Stimulated activated CD4-positive, alpha-beta T cell treated with anti-CD3 and anti-CD28 coated beads, Interleukin-4, amount 100 ng/mL, for 24 hours (primary cell): ENCODE measurements at places on chromosomes 12 and 14.

DNA sequence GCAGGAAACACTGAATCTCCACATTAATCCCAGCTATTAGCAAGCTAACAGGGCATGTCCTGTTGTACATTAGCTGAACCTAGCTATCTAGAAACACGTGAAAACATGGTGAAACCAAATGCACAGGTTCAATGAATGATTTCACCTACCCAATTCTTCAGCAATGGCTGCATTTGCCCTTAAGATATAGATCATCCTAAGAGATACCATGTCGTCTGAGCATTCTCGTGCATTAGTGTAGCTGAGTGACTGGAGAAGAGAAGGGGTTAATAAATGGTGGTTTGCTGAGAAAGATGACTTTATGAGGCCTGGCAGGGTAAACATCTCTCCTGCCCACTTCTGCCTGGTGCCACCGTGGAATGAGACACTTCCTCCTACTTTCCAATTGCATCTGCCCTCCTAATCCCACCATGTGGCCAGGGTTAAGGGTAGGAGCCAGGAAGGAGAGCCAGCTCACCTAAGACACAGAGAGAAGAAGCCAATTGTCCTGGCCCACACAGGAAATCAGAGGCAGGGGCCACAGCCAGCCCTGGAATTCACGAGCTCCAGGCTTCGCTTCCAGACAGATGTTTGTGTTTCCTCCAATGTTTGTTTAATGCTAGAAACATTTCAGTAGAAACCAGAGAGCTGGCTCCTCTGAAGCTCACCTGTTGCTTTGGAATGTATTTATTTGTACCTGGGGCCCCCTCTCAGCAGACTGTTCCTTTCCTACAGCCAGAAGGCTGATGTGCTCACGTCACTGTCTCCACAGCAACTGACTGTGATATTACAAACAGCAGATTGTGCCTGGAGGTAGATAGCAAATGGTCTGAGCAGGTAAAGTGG lies 126.0 kb upstream of the PARP11 start:
- no peak for DNase-seq

- DNase-seq, result no peak
Observed at GRCh38 chr12:62779488-62779887, 155.5 kb downstream of the PPM1H start.

DNA sequence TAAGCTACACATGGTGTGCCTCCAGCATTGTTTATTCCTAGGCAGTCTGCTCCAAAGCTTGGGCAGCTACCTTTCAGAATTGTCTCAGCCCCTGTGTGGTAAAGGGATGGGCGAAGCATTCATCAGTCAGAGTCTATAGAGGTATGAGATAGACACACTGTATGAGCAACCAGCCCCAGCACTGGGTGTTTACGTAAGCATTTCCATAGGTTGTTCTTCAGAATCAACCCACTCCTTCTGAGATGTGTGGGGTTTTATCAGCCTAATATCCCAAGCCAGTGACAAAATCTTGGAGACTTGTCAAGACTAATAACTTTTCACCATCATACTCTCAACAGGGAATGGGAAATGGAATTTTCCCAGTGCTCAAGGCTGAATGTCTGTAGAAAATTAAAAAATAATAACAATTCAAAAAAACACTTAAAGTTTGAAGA lies 98.2 kb downstream of the BTG1 start:
- DNase-seq, result peak; percentile 39

- no peak for DNase-seq
Observed at GRCh38 chr12:99260456-99260996, 387.0 kb upstream of the GARIN6 start.

GRCh38 chr12:67382241-67382871 lies 113.2 kb downstream of the CAND1 start:
- no peak for DNase-seq

GRCh38 chr12:2034633-2035430 lies 18.0 kb upstream of the CACNA1C start:
- DNase-seq, result peak; percentile 88

DNA sequence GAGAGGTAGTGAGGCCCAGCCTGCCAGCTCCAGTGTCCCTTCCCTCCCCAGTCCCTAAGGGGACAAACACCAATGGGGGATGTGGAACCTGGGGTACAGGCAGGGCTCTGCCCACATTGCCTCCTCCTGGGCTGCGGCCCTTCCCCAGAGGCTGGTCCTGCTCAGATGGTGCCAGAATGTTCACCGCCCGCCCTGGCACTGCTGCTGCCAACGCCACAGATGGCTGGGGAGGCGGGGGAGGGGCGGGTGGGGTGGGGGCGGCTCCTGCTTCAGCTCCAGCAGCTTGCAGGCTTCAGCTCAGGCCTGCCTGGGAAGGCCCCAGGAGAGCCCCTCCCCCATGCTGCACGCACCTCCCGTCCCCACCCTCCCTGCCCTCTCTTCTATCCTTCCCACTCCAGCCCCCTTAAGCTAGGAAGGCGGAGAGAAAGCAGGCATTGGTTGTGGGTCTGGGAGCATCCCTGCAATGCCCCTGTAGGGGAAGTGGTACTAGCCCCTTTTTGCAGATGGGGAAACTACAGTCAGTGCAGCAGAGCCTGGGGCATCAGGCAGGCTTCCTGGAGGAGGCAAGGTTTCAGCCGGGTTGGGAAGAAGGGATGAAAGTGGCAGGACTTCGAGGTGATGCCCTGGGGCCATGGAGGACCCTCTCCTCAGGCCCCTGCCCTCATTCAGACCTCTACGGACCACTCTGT lies 2.0 kb upstream of the BEGAIN start:
- no peak for DNase-seq

DNA sequence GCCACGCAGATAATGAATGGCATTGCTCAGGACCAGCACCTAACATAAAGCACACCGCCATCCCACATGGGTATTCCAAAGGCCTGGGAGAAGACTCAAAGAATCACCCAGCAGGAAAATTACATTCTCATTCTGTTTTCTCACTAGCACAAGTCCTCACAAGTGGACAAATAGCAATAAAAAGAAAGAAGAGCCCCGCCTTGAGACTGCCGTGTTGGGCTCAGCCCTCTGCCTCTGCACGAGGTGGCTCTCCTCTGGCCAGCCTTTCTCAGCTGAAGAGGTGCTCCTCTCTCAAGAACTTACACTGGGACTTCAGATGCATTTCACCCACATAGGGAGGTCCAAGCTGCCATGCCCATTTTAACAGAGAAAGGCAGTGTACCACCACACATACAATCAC lies 207.5 kb downstream of the SPTSSA start:
- no peak for DNase-seq

- no peak for DNase-seq
Observed at GRCh38 chr12:50218386-50218785, 51.2 kb upstream of the CERS5 start.

- no peak for DNase-seq
Observed at GRCh38 chr12:122894193-122895121, 1.5 kb downstream of the VPS37B start.

DNA sequence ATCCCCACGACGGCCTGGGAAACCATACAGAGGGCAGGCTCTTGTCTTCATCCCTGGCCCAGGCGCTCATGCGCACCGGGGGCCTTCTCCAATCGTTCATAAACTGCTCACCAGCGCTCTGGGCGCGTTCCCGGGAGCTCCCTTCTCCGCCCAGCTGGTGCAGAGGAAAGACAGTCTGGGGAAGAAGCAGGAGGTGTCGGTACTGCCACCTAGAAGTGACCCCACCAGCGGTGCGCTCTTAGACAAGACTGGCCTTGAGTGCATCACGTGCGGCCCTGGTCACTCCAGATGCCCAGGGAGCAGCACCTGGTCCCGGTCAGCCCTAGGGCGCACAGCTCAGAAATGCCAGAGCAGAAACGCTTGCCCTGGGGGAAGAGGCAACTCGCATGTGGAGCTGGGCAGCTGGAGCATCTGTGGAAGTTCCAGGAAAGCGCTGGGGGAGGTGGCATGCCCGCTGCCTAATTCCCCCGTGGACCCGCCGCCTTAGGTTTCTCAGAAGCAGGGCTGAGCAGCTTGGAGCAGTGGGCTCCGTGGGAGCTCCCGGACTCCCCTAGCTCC lies 2.5 kb downstream of the GSC start:
- DNase-seq, result no peak

GRCh38 chr14:21902561-21903181 lies 229.1 kb upstream of the OR4E1 start:
- peak; percentile 40 for DNase-seq

DNA sequence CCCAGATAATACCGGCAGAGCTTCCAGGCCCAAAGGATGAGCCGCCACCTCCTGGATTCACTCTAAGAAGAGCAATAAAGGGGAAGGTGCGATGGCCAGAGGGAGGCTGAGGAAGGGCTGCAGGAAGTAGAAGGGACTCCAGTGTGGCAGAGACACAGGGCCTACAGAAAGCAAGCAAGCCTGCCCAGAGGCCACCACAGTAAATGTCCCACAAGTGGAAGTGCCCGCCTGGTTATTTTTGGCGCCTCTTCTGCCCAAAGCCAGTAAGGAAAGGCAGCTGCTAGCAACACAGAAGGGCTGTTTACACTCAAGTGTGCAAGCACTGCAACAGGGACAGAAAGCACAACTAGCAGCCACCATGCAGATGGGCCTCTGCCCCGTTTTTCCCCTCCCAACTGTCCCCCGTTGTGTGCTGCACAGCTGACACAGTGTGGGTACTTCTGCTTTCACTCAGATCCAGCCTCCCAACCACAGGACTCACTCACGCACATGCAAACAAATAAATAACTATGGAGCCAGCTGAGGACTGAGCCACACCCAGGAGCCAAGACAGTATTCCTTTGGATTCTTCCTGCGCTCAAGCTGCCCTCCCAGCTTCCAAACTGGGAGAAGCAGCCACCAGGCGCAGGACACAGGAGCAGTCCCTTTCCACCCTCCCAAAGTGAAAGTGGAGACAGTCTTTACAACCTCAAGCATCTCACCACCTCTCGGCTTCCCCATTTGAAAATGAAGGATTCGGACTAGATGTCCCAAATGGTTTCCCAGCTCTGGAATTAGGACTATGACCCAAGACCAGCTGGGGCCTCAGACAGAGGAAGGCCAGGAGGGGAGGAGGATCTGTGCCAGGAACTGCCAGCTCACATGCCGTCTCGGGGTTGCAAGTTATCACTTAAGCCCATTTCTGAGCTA lies 40.0 kb upstream of the PNMA1 start:
- peak; percentile 66 for DNase-seq
